Effector CD4-positive, alpha-beta T cell (primary cell): ENCODE measurements at places on chromosomes 7 and 10.

DNA sequence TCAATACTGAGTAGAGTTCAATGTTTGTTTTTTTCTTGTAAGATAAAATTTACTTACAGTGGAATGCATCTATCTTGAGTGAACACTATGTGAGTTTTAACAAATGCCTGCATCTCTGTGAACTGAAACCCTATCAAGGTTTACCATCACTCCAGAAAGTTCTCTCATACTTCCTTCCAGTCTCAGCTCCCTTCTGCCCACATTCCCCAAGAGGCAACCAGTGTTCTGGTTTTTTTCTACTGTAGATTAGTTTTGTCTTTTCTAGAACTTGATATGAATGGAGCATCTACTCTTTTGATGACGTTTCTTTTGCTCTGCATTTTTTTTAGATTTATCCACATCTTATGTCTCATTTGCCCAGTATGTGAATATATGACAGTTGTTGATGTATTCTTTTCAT, 17.1 kb downstream of the WIPI2 start:
- DNase-seq = no peak

DNA sequence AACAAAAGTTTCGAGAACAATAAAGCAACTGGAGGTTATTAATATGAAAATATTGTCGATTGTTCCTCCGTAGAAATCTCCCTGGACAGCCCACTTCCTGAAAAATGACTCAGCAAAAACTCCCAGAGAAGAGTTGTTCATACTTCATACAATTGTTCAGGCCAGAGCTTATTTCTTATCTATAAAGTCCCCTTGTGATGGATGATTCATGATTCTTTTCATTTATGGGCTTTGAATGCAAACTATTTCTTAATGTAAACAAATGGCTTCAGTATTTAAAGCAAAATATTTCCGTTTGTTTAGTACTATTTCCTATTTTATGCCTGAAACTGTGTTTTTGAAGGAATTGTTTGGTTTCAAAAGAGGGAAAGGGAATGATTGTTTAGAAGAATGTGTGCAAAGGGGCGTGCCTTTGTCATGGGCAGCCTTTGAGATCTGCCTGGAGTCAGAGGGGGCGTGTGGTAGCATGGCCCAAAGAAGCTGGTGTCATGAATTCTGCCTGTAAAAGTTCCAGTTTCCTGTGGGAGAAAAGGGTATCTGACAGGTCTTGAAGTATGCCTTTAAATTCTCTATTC, 26.2 kb upstream of the EXOC6 start:
- DNase-seq = no peak

DNA sequence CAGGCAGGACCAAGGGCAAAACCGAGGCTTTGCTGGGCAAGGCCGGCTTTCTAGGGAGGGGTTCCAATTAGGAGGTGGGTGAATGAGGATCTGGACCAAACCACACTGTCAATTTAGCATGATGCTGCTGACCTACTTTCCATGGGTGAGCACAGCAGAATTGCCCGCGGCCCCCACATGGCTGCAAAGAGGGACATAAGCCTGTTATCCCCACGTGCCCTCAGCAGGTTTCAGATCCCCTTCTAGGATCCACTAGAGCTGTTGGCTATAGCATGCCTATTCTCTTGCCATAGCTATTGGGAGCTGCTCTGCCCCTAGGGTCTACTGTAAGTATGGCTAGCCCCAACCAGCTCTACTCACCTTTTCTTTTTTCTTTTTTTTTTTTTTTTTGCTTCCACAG, 102.8 kb downstream of the COL13A1 start:
- DNase-seq = no peak

DNA sequence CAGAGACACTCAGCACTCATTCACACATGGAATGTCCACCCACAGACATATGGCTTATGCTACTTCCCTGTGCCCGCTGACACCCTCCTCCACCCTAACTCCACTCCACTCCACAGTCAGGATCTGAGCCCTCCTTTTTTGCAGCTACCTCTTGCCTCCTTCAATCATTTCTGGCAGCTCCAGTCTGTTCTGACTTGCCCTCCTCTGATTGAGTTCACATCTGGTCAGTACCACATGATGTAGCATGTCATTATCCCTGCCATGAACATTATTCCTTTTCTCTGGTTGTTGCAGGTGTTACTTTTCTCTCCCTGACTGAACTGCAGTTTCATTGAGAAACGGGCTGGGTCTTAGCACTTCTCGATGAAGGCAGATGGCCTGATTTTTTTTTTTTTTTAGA, 130.1 kb upstream of the EGR2 start:
- no peak for DNase-seq

DNA sequence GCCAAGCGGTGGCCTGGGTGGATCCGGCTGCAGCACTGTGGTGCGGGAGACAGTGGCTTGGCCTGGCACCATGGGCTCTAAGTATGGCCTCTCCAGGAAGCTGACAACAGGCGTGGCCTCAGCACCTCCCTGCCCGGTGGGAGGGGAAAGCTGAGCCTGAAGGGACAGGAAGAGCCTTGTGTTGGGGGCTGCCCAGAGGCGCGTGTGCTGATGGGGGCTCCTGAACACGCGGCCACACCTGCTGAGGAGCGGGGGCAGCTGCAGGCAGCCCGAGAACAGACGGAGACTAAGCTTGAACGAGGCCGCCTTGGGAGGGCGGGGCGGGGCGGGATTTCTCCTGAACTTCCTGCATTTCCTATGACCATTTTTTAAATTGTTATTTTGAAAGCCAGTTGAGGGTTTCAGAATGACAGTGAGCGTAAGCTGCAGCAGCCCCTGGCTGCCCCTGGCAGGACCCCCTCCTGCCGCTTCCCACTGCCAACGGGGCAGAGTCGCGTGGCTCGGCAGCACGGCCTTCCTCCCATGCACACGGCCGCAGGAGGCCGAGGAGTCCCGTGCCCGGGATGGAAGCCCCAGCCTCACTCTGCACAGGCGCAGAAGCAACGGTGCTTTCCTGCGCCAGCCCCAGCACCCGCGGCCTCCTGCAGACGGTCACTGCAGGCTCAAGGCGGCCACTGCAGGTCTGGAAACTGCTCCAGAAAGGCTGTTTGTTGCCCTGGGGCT, 43.2 kb downstream of the DPYSL4 start:
- no peak for DNase-seq

GRCh38 chr10:89959433-89960110, 258.2 kb downstream of the KIF20B start:
- DNase-seq = no peak

DNA sequence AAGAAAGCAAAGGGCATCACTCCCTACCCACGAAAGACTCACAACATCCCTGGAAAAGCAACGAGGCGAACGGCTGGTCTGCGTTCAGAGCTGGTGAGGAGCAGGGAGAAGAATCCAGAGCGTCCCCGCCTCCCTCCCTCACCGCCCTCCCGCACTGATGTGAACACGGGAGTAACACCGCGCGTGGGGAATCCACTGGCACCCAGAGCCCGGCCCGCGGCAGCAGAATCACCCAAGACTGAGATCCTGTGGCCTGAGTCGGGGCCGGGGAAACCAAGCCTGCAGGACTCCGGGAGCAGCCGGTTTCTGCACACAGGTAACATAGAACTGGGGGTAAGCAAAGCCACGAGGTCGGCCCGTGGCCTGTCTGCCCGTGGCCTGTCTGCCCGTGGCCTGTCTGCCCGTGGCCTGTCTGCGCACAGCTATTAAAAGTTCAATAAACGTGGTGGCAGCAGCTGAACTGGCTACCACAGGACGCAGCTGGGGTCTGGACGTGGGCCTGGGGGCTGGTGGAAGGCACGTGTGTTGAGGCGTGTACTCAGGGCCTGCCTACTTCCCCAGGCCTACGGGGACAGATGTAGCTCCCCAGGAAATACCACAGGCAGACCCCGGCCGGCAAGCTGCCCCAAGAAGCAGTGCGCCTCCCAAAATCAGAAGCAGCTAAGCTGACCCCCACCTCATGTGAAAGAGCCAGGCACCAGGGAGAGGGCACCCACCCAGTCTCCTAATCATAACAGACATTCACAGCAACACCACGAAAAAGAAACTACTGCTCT, 23.0 kb downstream of the DIP2C start:
- no peak for DNase-seq

- no peak for DNase-seq
Measured at GRCh38 chr10:6024334-6024682, 37.9 kb downstream of the IL2RA start.

GRCh38 chr10:106832846-106833245, 331.7 kb downstream of the SORCS1 start:
- DNase-seq = no peak

GRCh38 chr7:111982133-111982532, 224.1 kb downstream of the DOCK4 start:
- DNase-seq = no peak

DNA sequence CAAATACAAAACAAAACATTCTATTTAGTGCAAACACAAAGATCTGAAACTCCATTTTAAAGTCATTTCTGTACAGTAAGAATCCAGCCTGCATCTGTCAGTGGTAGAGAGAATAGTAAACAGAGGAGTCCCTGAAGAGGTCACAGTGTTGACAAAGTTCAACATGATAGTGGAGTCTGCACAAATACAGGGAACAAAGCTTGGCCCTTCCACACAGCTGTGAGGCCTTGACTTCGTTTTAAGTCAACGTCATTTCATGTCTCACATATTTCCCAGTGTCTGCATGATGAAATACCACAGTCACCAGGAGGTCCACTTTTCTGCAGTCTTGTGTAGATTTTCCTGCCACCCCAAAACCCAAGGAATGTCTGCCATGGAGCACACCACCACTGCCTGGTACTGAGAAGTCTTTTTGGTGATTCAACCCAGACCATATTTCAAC, 33.0 kb downstream of the CYP26A1 start:
- DNase-seq = no peak

GRCh38 chr10:73999703-74000102, 1.8 kb downstream of the VCL start:
- no peak for DNase-seq

- no peak for DNase-seq
Measured at GRCh38 chr10:103188853-103189252, 4.2 kb downstream of the NT5C2 start.

GRCh38 chr10:130141878-130142277, 5.7 kb downstream of the GLRX3 start:
- DNase-seq = no peak

DNA sequence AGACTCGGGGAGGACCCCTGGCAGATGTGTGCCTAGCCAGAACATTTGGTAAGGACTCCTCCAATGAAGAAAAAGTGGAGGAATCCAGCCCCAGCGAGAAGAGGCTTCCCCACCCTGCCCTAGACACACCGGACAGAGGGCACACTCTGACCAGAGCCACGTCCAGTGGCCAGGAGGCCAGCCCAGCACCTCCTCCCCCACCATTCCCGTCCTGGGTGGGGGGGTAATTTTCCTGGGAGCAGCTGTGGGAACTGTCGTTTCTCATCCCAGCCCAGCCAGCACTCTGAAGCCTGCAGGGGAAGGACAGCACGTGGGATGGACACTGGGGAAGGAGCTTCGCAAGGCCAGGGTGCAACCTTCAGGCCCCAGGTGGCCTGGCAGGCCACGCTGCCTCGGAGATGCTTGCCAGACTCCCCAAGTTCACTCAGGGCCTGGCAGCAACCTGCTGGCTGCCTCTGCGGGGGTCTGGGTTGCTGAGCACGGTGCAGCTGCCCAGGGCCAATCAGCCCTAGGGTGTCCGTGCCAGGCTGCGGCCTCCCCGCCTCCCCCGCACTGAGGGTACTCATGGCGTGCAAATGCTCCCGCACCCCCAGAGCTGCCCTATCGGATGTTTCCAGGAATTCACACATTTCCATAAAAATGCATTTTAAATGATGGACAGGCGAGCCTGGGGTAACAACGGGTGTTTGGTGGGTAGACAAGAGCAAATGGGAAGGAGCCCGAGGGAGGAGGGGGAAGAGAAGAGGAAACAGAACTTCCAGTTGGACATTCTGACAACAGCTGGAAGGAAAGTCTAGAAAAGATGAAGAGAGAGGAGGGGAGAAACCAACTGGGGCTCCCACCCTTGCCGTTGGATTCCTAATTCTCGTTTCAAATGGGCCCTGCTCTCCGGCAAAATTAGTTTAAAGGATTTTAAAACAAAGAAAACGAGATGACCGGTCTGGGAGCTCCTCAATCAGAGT, 1.9 kb upstream of the EN2 start:
- no peak for DNase-seq

DNA sequence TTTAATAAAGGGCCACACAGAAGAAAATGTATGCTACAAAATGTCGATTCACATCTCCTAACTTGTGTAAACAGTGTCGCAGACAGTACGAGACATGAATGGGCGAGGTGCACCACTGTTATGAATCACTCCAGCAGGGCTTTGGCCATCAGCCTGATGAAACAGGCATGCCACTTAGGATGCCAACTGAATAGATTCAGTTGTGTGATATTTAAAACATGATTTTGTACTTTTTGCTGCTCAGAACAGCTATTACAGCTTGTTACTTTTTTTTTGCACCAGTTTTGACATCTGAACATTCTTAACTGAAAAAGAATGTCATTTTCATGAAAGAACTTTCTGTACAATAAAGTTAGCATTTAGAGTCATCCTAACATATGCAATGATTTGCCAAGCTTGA, 138.1 kb downstream of the VTI1A start:
- DNase-seq = no peak

DNA sequence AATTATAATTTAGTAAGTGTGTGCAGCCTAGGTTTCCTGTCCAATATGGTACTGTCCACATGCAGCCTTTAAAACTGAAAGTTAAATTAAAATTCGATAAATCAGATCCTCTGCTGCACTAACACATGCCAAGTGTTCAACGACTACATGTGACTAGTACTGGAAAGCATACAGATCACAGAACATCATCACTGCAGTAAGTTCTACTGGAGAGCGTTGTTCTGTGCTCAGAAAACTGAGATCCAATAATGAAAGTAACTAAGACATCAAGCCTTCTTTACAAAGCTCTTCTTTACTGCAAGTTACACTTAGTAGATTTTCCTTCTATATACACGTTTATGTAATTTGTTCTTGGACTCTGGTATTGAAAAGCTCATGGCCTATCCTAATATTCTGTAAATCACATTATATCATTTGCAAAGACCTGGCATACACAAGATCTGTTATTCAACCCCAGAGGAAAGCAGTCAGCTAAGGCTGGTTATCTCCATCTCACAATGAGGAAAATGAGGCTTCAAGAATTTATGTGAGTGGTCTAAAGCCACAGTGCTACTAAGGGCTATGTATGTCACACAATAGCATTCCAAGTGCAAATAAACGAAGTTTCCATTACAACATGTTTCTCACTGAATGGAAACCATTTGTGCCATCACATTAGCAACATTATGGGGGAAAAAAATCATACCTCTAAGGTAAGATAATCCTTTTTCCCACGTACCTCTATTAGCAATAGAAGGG, 77.6 kb downstream of the VPS41 start:
- no peak for DNase-seq

GRCh38 chr7:3673524-3673923, 372.5 kb downstream of the SDK1 start:
- peak; percentile 12 for DNase-seq

GRCh38 chr10:102919992-102920739, 2.1 kb downstream of the CNNM2 start:
- no peak for DNase-seq

- no peak for DNase-seq
Measured at GRCh38 chr7:91151916-91152315, 112.3 kb upstream of the FZD1 start.

GRCh38 chr7:50867034-50867356, 84.3 kb upstream of the GRB10 start:
- no peak for DNase-seq
